ENCODE measurements at places on chromosomes 5 and 9.

DNA sequence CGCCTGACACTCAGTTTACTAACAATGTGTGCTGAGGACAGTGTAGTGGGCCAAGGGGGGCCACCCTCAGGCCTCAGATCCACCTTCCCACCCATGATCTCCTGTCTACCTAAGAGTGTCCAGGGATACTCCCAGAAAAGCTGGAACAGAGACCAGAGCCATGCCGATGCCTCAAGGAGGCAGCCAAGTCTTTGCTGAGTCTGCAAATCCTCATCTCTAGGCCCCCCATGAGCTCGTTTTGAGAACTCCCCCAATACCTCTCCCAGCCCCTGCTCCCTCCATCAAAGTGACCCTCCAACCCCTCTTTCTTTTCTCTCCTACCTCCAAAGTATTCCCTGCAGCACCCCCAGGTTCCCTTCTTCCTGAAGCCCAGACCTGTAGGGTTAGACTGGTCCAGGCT, 53.5 kb downstream of the PCDH1 start:
- DNase-seq: no peak

- DNase-seq: no peak
Measured at GRCh38 chr5:103211576-103212561, 46.7 kb upstream of the MACIR start.

GRCh38 chr5:124747791-124748686, 1.6 kb upstream of the ZNF608 start:
- no peak for DNase-seq

GRCh38 chr9:77417566-77417965, 230.6 kb downstream of the GNA14 start:
- peak; percentile 71 for DNase-seq

GRCh38 chr5:25955337-25955736, 1083.0 kb downstream of the CDH9 start:
- no peak for DNase-seq

DNA sequence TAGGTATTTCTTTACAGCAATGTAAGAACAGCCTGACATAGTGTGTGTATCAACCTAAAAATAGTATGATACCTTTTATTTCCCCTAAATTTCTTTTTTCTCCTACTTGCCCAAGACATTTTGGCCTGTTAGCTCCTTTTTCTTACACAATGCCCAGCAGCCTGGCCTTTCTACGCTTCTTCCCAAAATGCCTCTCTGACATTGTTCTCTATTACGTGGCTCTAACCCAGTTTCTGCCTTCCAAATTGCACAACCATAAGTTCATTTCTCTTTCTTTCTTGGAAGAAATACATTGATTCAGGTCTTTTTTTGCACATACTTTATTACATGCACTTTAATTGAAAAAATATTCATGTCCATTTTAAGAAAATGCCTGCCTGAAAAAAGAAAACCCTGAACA, 408.2 kb downstream of the PRR16 start:
- DNase-seq: peak; percentile 2

GRCh38 chr5:56183506-56183905, 49.6 kb downstream of the ANKRD55 start:
- DNase-seq: peak; percentile 85

- DNase-seq: no peak
Measured at GRCh38 chr5:15774632-15775031, 274.7 kb downstream of the FBXL7 start.

DNA sequence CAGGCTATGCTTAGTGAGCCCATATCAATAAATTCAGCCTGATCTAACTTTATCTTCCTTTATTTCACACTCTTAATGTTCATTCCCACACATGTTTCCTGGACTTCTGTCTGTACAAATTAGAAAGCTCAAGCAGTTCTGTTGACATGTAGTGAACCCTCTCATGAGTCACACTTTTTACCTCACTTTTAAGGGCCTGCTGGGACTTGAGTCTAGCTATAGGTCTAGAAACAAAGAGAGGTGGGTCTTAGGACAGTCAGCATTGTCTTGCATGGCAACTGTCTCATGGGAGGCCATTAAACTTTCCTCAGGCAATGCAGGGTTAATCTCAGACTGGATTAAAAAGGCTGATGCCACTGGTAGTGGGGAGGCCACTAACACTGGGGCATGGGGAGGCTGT, 8.6 kb upstream of the CCNH start:
- no peak for DNase-seq

GRCh38 chr5:31656806-31657205, 17.9 kb downstream of the PDZD2 start:
- DNase-seq: no peak
